Upper lobe of right lung (tissue), 1 donor: ENCODE measurements at places on chromosomes 7 and 10. TPM values are rescaled to one million over a fixed set of nuclear protein-coding genes. Genes with fewer than 3 reads are reported as not detected.
A peak's percentile ranks its signal among the peaks of the same experiment; 100 is the strongest.

DNA sequence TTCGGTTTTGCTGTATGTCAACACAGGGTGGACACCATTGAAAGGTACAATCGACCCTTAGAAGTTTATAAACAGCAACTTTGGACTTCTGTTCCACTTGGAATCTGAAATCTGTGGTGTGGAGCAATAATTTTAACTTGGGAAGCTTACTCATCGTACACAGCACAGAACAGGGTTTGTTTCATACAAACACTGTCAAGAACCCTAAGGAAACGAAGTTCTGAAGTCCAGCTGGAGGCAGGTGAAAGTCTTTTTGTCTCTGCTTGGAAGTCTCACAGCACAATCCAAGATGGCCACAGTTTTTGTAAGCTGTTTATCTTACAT, 31.5 kb downstream of the NMT2 start:
- no peak for DNase-seq

GRCh38 chr10:32878646-32879045, 79.4 kb downstream of the ITGB1 start:
- no peak for DNase-seq

DNA sequence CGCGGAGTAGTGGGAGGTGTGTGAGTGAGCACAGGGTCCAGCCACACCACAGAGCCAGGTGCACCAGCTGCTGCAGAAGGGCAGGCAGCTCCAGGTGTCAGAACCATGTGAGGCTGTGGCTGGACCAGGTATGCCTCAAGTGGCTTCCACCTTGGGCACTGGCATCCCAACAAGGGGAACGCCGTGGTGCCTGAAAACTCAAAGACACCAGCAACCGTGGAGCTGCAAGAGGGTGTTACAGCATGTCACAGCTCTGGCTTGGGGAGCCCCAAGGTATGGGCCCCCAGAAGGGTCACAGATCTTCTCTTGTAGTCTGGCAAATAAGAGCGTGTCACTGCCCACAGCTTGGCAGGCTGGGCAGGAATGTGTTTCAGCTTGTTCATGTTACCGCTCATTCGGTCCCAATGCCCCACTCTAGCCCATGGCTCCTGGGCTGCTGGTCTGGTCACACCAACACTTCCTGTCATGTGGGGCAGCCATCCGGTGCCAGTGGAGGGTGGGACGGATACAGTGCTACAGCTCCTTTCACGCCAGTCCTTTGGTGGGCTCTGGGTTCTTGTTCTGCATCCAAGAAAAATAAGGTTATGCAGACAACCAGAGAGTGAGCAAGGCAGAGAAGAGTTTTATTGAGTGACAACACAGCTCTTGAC, 29.8 kb downstream of the STRA8 start:
- DNase-seq = no peak

DNA sequence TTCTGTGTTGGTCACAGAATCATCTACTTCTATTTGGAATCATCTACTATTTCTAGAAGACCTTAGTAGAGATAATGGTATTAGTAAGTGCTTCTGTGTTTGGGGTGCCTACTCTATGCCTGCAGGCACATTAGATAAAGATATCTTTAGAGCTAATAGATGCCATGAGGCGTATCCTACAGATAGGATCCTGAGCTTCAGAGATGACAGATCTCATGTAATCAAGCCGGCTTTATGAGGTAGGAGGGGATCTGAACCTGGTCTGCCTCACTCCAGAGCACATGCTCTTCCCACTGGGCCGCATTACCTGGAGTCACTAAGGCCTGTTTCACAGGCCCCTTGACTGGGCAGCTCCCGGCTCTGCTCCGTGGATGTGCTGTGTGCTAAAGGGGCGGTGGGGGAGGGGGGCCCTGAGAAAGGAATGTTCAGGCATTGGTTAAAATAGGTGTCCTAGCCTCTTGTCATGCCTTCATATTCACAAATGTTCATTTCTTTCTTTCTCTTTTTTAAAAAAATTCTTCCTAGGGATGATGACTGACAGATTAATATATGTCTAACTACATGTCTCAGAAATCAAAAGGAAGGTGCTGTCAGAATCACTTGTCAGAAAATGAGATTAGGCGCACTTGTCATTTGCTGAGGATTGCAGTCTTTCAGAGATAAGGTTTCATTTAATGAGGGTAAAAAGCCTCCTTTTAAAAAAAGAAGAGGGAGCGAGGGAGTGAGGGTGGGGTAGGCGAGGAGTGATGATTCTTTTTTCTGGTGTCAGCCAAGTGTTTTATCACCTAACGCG, 458.0 kb upstream of the GALNT17 start:
- DNase-seq = no peak

DNA sequence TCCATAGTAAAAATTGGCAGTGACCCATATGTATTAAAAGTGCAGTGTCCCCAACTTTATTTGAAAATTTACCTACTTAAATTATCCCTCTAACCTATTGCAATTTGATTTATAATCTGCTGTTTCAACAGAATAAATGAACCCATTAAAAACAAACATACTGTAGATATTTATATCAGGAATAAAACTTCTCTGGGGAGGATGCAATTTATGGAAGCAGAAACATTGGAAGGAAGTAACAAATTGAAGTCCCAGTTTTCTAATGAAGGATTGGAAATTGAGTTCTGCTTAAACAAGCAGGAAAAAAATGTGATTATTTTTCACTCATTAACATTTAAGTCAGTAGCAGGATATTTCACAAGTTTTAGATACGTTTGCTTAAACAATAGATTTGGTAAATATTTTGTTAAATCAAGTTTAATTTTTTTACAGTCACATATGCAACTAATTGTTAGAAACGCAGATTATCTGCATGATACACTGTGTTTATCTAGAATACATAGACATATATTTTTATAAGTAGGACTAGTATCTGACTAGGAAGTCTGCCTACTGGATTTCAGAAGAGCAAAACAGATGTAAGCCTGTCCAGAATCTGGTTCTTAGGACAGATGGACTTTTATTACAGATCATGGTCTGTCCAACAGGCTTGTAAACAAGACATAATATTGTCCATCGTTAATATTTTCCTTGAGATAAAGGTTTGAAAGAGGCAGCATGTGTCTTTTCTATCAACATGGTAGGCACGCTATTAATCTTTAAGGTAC, 5.3 kb downstream of the AGMO start:
- DNase-seq = no peak

Gene UNCX
- not detected for total RNA-seq

DNA sequence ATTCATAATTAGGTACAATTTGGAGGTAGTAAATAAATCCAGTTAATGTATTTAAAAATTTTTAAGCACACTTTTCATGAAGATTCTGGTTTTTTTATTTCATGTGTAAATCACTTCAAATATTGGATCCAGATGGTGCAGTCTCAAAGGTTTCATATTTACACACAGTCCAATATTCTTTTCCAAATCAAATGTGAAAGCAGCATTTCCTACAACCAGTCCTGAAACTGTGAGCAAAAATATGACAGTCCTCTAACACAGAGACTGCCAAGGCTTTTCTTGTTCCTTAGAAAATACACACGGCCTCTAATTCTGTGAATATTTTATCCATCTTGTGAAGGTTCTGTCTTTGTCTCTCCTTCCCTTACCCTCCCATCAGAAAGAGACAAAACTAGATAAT, 645.9 kb downstream of the ARL4A start:
- no peak for DNase-seq

DNA sequence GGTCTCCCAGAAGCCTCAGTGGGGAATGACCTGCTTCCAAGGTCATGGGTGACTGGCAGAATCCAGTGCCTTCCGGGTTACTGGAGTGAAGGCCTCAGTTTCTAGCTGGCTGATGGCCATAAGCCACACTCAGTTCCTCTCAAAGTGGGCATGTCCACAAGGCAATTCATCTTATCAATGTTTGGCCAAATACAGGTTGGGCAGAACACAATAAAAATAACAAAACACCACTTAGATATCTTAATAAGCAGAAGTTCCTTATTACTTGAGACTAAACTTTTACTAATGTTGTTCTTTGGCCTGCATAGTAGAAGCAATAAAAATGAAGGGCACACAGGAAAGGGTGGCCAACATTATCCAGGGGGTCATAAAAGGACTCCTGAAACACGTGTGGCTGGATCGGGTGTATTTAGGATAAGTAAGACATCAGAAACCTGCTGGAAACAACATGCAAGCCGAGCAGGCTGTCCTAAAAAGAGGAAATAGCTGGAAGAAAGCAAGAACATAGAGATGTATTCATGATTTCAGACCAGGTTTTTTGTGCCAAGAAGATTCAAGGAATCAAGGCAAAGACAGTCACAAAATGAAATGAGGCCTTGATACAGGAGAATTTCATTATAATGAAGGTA, 19.6 kb upstream of the AKR1C2 start:
- no peak for DNase-seq

GRCh38 chr7:36278069-36278619, 111.5 kb upstream of the ANLN start:
- no peak for DNase-seq

GRCh38 chr10:97597778-97598177, 8.3 kb downstream of the C10orf62 start:
- no peak for DNase-seq

GRCh38 chr7:120278773-120279172, 5.8 kb downstream of the KCND2 start:
- no peak for DNase-seq

Gene SEMA3D
- 13.6 TPM for total RNA-seq

Gene ABCC2
- 1.1 TPM for total RNA-seq

- DNase-seq = no peak
These were observed 135.7 kb downstream of the MAGI2 start for GRCh38 chr7:79317728-79318127.

Gene MAT1A
- total RNA-seq = 0.69 TPM

DNA sequence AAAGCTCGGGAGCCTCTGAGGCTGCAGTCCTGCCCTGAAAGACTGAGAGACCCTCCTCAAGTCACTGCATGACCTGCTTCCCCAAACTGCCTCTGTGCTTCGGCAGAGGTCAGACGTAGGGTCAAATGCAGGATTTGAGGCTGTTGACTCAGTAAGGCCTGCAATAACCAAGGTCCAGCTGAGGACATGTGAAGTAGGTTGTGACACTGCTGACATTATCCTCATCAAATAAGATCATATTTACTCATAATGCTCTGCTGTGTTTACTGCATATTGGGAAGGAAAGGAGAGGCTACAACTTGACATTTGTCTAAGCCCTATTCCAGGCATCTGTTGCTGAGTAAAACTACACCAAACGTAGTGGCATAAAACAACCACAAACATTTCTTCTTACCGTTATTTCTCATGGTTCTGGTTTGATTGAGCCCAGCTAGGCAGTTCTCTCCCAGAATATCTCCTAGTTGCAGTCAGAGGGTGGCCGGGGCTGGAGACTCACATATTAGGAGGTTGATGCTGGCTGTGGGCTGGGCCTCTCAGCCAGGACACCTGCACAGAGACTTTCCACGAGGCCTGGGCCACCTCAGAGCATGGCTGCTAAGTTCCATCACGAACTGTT, 122.1 kb upstream of the STK17A start:
- DNase-seq = no peak

Gene PLOD3
- total RNA-seq = 82.1 TPM

DNA sequence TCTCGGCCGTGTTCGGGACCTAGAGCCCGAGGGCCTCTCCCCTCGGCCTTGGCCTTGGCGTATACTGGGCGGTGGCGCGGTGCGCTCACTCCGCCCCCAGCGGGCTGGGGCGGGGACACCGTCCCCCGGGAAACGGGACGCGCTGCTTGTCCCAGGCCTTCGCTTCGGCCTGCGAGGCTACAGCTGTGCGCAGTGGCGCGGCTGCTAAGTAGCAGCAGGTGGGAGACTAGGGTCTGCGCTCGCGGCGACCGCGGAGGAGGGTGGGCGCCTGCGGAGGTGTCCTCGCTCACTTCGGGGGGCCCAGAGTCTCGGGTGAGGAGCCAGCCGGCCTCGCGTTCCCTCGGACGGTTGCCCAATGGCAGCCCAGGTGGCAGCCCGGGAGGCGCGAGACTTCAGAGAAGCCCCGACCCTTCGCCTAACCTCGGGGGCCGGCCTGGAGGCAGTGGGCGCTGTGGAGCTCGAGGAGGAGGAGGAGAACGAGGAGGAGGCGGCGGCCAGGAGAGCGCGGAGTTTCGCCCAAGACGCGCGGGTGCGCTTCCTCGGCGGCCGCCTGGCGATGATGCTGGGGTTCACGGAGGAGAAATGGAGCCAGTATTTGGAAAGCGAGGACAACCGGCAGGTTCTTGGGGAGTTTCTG, at the start of gene DNAH11:
Gene DNAH11 (plus strand): TSS at position 149 of the 637 bp plus-strand sequence. CDS start 207 bp downstream, at position 356.
- DNase-seq = peak; percentile 82
